ENCODE measurements at places on chromosomes 5 and 9. TPM values are rescaled to one million over a fixed set of nuclear protein-coding genes. Genes with fewer than 3 reads are reported as not detected.

OR5C1 gene
- polyA plus RNA-seq: not detected

- peak; percentile 71 for DNase-seq
Measured at GRCh38 chr9:114314256-114314867, 8.5 kb upstream of the ORM1 start.

DNA sequence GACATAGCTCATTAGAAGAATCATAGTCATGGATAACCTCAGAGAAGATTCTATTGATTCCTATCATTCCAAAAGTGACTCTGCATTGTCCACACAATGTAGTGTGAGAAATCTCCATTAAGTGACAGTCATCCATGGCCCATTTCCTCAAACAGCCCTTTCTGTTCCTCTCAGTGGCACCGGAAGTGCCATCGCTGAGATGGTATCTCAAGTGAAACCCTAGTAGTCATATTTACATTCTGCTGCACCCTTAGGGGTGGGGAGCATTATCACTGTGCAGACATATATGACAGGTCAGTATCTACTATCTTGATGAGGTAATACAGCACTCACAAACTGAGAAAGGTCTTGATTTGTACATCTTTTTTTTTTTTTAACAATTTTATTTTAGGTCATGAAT, 55.4 kb upstream of the MIER3 start:
- DNase-seq: no peak

PLPPR1 gene
- polyA plus RNA-seq: not detected

- no peak for DNase-seq
Measured at GRCh38 chr9:94443032-94443722, 111.7 kb upstream of the PCAT7 start.

DNA sequence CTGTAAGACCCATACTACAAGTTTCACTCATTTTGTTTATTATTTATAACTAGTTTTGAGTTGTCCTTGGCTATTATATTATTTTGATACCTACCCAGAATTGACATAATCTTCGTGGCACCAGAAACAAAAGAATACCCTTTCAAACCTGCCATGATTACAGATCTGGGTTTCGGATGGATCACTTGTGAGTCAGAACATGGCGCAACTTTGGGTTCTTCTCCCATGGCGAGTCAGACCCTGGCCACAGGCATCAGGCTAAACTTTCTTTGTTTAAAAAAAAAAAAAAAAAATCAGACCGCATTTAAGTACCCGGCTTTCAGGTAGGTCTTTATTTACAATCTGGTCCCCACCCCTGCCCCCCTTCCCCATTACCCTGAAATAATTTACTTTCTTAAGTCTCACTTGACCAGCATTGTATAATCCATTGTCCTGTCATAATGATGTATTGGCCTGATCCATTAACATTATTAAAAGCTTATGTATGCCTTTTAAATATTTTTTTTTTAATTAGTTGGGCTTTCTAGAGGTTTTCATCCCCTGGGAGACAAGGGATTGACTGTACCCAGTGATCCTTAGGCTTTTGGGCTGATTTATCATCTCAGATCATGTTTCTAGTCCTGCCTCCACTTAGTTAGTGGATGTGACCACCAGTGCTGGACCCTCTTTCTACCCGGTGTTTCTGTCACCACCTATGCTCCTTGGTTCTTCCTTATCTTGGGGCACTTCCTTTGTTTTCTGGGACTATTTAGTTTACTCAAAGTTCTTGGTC, 43.9 kb downstream of the F2RL2 start:
- DNase-seq: peak; percentile 59

WWC1 gene
- polyA plus RNA-seq: 18.1 TPM

DNA sequence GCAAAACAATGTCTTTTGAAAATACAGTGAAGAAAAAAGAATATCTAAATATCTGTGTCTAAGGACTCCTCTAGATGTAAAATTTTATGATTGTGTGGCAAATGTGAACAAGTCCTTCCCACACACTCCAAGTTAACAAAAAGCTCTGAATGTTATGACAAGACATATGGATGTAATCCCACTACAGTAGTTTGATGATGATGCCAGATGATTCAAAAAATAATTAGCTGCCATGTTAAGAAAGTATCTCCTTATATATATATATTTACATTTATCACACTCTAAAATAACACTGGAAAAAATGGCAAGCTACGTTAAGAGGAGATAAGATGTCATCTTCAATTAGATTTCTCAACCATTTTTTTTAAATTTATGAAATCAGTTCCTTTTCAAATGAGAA, 178.5 kb downstream of the NFIB start:
- no peak for DNase-seq

GRCh38 chr9:72592502-72593403, 71.3 kb downstream of the TMC1 start:
- peak; percentile 45 for DNase-seq

DNA sequence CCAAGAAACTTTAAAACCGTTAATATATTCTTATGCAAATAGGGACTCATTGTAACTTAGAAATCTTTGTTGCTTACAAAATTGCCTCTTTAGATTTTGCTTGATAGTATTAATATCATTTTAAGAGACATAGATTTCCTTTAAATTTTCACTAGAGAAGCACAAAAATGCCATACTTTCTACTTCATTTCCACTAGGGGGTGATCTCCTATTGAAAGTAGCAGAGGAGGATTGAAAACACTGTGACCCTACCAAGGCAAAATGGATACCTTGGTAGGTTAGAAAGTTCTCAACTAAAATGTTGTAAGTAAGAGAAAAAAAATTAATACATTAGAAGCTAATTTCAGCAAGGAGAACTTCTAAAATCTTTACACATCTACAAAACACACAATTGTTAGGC, 204.9 kb downstream of the CHSY3 start:
- DNase-seq: peak; percentile 29

EGFLAM gene
- 0.50 TPM for polyA plus RNA-seq

PHF24 gene
- 0.06 TPM for polyA plus RNA-seq

DNA sequence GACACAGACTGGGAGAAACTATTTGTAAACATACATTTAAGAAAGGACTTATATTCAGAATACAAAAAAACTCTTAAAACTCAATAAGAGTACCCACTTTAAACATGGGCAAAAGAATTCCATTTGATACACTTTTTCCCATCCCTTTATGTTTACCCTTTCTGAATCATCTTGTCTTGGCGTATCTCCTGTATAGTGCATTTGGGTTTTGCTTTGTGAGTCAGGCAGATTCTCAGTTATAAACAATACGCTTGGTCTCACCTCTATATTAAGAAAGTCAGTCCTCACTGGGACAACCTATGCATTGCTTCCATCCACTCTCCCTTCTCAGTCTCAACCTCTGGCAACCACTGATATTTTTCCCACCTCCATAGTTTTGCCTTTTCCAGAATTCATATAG, 27.3 kb upstream of the ADAMTS6 start:
- no peak for DNase-seq

APBA1 gene
- polyA plus RNA-seq: 0.85 TPM

DNA sequence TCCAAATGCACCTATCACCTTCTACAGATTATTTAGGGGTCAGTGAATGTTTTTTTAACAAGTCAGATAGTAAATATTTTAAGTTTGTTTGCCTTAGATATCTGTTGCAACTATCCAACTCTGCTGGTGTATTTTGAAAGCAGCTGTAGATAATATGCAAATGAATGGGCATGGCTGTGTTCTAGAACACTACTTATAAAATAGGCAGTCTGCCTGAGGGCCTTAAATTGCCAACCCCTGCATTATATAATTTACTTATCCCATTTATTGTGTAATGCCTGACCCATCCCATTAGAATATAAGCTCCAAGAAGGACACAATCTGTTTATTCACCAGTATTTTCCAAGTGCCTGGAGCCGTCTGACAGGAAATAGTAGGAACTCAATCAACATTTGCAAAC, 149.0 kb downstream of the TTC39B start:
- DNase-seq: peak; percentile 3

DNA sequence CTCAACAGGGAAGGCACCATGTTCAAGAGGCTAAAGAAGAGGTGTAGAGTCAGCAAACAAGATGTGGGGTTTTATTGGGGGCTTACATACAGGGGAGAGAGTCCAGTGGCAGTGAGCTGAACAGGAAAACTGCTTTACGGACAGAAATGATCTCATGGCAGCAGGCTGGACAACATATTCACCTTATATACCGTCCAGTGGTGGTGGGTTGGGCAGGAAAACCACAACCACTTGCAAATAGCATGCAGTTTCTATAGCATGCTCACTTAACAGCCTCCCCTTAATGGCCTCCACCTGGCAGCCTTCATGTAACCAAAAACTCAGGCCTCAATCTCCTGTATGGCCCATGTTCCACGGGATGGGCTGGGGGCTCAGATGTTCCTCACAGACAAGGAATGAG, 5.4 kb downstream of the TNFSF8 start:
- no peak for DNase-seq

- no peak for DNase-seq
Measured at GRCh38 chr9:112774006-112774996, 23.7 kb downstream of the SNX30 start.

DNA sequence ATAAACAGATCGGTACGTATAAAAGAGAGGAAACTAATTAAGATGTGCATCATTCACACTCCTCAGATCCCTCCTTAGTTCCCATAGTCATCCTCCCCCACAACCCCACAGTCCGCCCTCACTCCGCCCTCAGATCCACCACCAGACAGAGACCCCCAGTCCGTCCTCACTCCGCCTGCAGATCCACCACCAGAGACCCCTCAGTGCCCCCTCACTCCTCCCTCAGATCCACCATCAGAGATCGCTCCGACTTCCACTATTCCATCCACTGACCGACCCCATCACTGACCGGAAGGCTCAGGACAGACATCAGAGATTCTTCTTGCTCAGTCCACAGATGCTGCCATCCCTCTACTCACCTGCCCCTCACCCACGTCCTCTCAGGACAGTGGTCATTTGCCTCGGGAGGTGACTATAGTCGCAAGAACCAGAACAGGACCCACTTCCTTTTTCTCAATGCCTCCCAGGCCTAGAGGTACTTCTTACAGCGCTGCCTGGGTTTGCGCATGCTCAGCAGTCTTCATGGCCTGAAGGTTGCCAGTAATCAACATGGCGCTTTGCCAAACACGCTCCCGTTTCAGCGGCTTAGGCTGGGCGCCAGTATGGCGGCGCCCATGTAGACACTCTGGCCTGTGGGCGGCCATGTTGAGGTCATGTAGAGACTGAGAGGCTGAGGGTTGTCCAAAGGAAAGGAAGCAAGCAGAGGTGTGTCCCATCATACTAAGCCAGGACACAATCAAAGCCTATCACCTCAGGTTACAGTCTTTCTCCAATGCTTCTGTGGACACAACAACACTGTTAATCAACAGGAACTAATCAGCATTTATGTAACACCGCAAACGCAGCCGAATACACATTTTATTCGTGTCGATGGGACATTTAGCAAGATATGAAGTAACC, at the start of gene ZNF484:
Gene ZNF484 (minus strand): TSS at position 508 of the 900 bp plus-strand sequence. CDS start 3,009 bp downstream, outside the sequence.
- DNase-seq: peak; percentile 92

DNA sequence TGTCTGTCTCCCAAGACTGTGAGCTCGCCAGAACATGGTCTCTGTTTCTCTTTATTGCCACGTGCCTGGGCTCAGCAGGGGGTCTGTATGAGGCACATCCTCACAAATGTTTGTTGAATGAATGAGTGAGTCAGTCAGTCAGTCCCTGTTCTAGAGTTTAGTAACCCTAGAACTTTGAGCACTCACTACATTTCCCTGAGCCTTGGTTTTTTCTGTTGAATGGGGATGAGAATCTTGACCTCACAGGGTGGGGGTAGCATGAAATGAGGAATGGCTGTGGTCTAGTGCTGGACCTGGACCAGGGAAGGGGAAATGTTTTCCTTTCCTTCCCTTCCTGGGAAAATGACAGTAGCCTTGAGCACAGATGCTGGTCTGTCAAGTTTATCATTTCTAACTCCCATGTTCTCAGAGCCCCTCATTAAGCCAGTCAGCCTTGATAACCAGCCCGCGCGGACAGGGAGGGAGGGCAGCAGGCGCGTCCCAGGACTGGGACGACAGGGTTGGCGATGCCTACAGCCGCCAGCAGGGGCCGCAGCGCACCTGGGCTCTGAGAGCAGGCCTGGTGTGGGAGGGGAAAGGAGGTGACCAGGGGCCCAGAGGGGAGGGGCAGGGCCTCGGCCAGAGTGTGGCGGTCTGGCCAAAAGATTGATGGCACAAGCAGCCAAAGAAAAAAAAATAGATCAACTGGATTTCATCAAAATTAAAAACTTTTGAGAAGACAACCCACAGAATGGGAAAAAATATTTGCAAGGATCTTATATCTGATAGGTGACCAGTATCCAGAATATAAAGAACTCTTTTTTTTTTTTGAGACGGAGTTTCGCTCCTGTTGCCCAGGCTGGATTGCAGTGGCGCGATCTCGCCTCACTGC, 24.1 kb upstream of the WNK2 start:
- no peak for DNase-seq

GRCh38 chr5:81825237-81825636, 74.3 kb upstream of the SSBP2 start:
- peak; percentile 46 for DNase-seq

DNA sequence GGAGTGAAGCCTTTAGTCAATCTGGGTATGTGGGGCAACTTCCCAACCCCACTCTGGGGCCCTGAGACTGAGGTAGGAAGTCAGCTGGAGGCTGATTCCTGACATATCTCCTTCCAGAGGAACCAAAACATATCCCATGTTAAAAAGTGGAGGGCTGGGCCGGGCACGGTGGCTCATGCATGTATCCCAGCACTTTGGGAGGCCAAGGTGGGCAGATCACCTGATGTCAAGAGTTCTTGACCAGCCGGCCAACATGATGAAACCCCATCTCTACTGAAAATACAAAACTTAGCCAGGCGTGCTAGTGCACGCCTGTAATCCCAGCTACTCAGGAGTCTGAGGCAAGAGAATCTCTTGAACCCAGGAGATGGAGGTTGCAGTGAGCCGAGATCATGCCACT, 44.0 kb downstream of the CXXC5 start:
- DNase-seq: no peak

DNA sequence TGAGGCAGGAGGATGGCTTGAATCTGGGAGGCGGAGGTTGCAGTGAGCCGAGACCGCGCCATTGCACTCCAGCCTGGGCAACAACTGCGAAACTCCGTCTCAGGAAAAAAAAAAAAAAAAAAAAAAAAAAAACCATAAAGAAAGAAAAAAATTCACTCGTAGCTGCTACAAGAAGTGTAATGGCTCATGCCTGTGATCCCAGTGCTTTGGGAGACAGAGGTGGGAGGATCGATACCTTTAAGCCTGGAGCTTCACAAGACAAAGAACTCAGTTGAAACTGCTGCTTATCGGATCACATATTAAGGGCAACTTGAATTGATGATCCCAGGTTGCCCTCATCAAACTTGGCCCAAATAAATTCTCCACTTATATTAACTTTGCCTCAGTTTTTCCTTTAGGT, 1.0 kb upstream of the ZCCHC7 start:
- DNase-seq: no peak

SLC22A4 gene
- 0.87 TPM for polyA plus RNA-seq

DNA sequence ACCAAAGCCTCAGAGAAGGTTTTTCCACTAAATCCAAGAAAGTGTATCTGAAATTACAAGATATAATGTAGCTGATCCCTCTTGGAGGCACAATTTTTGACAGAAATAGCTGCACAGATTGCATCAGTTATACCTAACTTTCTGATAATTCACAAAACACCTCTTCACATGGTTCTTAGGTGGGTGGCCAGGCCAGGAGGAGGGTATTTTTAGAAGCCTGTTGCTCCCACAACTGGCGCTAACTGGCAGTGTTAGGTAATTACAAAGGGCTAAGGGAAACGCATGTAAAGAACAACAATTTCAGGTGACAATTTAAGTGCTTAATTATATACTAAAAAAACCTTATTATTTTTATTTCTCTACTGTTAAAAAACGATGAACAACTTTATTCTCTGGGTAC, 247.9 kb downstream of the BNC2 start:
- DNase-seq: no peak
